ENCODE measurements at places on chromosomes 7 and 10.

DNA sequence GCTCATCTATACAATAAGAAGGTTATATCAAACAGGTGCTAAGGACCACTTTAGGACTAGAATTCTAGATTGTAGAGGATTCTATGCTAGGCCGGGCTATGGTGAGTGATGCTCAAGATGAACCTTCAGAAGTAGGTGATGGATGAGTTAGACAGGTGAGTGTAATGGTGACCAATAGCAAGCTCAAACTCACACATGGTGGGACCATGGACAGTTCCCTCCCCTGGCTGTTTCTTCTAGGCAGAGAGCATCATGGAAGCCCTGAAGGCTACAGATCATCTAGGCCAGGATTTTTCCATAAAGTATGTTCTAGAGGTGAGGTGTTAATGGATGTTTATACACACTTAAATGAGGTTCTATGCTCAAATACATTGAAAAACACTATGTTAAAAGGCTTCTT lies 162.2 kb upstream of the WDR11 start:
- no peak for DNase-seq

GRCh38 chr10:15258255-15258654 lies 89.8 kb upstream of the NMT2 start:
- no peak for DNase-seq

GRCh38 chr7:70621954-70622600 lies 509.9 kb upstream of the GALNT17 start:
- no peak for DNase-seq

- DNase-seq: no peak
Measured at GRCh38 chr7:117774943-117775342, 98.3 kb downstream of the CTTNBP2 start.

DNA sequence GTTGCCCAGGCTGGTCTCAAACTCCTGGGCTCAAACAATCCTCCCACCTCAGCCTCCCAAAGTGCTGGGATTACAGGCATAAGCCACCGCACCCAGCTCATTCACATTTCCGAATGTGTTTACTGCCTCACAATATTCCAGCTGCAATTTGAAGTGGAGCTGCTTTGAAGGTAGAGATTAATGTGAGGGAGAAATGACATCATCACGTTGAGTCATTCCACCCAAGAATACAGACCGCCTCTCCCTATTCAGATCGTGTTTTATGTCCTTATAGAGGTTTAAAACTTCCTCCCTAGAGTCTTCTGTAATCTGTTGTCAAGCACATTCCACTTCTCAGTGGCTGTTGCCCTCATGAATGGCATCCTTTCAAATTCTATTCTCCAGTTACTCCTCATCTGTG lies 100.4 kb upstream of the PDGFA start:
- no peak for DNase-seq

DNA sequence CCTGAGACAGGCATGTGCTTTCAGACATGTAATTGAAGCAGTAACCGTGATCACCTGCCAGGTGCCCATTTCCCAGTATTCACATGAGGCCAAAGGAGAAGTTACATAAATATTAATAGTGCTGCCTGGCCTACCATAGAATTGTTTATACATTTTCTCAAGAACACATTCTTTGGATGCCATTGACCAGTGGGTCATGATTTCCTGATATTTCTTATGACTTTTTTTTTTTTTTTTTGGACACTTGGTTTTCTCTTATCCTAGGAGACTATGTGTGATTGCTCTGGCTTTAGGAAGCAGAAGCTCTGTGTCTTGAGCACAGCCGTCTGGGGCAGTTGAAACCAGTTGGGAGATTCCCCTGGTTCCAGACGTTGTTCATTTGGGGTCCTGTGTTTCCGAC lies 143.9 kb upstream of the NPS start:
- peak; percentile 14 for DNase-seq
